Ureter (tissue), 1 donor: ENCODE measurements at places on chromosomes 2 and 18.

DNA sequence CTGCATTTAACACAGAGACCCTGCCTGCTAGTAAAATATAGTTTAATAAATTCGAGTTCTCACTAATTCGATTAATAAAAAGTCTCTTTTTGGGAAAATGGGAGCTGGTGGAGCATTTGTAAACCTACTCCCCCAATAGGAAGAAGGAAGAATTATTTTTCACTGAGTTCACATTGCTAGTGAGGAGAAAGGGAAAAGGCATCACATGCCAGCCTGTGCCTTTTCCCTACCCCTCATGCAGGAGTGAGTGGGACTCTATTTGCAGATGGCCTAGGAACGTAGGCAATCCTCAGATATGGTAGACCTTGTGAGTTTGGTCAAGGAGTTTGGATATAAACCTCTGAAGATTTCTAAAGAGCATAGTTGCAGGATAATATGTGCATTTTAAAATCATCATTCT lies 218.4 kb upstream of the TRIB2 start:
- no peak for DNase-seq

DNA sequence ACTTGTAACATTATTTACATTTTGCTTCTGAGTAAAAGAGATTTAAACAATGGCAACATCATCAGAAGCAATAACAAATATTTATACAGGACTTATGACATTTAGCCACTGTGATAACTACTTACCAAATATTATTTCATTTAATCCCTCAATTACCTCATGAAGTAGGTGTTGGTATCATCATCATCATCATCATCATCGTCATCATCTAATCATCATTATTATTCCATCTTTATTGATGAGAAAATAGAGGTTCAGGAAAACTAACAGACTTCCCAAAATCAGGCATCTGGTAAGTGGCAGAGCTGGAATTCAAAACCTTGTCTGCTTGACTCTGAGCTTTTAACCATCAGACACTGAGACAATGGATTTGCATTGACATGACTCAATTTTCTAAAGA lies 204.4 kb downstream of the NCKAP5 start:
- DNase-seq, result no peak

- no peak for DNase-seq
Observed at GRCh38 chr2:174914853-174915760, 90.1 kb downstream of the CHN1 start.

DNA sequence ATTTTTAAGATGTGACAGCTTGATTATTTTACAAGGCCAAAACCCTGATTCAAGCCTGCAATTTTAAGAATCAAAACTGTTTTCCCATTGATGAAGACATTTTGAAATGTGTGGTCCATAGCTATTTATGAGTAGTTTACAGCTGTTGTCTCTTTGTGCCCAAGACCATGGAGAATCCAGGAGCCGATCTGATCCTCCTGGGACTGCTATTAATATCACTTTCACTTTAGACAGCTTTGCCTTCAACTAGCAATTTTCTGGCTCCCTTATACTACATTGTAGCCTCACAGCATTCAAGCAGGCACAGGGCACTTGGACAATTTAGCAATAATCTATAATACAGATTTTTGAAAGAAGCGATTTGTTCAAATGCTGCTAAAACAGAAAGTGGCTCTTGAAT lies 172.9 kb downstream of the SLC8A1 start:
- DNase-seq, result no peak

DNA sequence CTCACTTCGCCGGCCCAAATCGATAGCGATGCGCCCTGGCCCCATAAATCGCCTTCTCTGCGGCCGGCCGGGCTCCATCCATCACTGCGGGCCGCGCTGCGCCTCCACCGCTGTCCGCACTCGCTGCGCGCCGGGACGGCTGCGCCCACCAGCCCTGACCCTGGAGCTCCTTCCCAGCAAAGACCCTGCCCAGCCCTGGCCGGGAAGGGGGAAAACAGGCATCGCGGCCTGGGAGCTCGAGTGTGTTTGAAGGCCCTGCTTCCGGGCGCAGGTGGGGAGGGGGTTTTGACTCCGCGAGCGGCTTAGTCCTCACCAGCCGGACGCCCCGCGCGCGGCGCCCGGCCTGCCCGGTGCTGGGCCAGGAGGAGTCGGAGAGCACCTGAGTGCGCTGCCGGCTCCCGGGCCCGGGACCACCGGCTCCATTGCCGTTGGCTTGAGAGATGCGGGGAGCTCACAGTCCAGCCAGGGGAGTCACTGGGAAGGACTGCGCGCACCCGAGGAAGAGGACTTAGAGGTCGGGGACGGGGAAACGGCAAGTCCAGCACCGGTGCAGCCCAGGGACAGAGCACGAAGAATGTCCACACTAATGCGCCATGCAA lies 1.1 kb downstream of the PAX8 start:
- no peak for DNase-seq

- no peak for DNase-seq
Observed at GRCh38 chr2:212941361-212941760, 210.1 kb downstream of the IKZF2 start.

DNA sequence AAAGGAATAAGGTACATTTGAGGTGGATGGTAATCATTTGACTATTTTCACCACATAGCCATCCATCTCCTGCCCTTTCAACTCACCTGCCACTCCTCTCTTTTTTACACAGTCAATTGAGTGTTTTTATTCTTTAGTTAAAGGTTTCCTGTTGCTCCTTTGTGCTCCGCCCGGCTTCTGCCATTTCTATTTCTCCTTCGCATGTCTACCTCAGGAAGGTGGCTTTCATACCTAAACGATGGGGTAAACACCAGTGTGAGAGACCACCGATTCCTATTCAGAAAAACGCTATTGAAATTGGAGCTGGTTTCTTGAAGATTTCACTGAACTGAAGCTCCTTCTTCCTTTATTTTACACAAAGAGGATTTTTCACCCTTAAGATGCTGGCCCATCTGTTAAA lies 1628.0 kb upstream of the PIK3C3 start:
- DNase-seq, result no peak

- DNase-seq, result no peak
Observed at GRCh38 chr2:156918410-156918809, 339.1 kb upstream of the GALNT5 start.

DNA sequence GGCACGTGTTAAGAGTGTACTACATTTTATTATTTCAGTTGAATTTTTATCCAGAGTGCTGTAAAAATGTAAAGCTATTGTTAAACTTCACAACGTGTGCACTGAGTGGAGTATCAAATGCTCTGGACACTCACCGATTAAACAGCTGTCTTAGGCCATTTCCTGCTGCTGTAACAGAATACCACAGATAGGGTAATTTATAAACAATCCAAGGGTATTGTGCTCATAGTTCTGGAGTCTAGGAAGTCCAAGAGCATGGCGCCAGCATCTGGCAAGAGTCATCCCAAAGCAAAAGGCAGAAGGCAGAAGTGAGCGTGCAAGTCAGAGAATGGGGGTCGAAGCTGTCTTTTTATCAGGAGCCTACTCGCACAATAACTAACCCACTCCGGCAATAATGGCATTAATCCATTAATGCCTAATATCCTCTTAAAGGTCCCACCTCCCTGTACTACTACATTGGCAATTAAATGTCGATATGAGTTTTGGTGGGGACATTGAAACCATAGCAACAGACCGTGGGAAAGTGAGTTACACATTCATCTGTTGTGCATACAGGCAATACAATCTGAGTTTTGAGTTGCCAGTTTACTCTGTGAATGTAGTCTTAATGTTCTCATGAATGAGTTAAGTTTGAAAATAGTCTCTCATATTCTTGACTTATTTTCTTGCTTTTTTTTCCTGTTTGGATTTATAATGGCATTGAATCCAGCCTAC lies 64.8 kb downstream of the ARMC9 start:
- DNase-seq, result no peak
